ENCODE measurements at places on chromosomes 5 and 9.

GRCh38 chr5:10351199-10351905 is 2.1 kb upstream of the MARCHF6 start:
- no peak for DNase-seq

DNA sequence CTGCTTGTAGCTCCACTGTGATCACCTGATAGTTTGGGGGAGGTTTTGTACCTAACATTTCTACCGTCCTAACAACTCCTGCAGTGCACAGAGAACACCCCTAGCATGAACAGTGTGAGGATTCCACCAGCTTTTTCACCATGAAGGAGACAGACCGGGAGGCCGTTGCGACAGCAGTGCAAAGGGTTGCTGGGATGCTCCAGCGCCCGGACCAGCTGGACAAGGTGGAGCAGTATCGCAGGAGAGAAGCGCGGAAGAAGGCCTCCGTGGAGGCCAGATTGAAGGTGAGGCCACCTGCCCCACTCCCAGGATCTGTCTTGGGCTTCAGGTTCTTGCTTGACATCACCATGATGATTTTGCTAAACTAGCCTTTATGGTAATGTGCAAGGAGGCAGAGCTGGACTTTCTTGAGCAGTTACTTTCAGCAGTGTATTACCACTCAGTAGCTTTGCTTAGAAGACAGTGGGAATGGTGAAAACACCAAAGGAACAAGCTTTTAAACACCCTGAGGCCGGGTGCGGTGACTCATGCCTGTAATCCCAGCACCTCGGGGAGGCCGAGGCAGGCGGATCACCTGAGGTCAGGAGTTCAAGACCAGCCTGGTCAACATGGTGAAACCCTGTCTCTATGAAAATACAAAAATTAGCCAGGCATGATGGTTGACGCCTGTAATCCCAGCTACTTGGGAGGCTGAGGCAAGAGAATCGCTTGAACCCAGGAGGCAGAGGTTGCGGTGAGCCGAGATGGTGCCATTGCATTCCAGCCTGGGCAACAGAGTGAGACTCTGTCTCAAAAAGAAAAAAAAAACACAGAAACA is 3.3 kb downstream of the EXOC3 start:
- no peak for DNase-seq

GRCh38 chr5:95784514-95785302 is 37.8 kb downstream of the GLRX start:
- no peak for DNase-seq

- no peak for DNase-seq
These were observed 279.6 kb downstream of the FANCC start for GRCh38 chr9:95037789-95038521.

GRCh38 chr9:114604989-114605388 is 6.1 kb upstream of the TMEM268 start:
- no peak for DNase-seq

DNA sequence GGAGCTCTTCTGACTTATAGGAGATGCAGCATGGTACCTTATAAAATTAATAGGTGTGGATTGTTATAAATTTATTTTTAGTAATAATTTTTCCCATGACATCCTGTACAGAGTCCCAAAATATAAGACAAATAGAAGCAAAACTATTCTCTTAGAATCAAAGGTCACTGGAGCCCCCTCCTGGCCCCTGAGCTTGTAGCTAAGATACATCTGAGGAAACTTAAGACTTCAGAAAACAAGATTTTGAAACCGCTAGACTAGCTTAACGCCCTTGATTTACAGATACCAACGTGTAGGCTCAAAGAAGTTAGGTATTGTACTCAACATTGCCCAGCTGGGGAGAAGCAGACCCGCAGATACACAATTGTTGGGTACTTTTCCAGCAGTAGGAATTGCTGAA is 45.7 kb upstream of the KCNN2 start:
- DNase-seq = no peak

DNA sequence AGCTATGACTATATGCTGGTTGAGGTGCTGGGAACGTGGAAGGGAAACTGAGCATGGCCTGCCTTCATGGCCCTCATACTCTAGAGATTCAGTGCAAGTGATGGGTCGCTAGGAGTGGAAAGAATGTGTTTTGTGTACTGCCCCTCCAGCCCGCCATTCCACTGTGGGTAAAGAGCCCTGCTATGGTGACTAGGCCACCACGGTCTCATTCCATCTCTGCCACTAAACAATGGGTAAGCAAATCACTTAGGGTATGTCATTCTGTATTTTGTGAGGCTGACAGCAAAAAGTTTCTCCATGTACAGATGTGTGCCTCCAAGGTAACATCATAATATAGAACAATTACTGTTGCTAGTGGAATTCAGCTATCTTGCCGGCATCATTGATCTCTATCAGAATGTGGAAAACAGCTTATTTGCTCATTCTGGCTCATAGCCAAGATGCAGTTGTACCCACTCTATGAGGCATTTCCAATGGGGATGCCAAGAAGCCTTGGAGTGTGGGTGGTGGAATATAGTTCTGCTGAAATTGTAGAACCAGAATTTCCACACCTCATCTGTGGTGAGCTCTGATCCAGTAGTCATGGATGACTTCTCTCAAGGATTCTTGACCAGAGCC is 12.5 kb downstream of the SMARCA2 start:
- DNase-seq = no peak

GRCh38 chr9:114001794-114002261 is 76.3 kb downstream of the AMBP start:
- DNase-seq = no peak

GRCh38 chr9:75664597-75664996 is 225.9 kb upstream of the PCSK5 start:
- DNase-seq = no peak

DNA sequence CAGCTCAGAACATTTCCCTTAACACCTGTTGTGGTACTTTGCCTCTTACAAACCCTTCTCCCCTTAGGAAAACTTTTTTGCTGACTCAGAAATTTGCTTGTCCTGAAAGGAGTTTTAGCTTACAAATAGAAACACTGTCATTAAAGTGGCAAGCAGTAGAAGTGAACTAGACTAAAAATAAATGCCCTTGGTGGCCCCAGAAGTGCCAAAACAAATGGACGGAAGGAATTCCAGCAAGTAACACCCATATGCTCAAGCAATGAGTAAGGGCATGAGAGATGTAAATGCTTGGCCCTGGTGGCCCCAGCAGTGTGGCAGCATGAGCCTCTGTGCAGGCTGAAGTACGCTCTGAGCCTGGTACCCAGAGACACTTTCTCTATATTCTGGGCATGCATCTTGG is 8.6 kb downstream of the VLDLR start:
- DNase-seq = no peak

DNA sequence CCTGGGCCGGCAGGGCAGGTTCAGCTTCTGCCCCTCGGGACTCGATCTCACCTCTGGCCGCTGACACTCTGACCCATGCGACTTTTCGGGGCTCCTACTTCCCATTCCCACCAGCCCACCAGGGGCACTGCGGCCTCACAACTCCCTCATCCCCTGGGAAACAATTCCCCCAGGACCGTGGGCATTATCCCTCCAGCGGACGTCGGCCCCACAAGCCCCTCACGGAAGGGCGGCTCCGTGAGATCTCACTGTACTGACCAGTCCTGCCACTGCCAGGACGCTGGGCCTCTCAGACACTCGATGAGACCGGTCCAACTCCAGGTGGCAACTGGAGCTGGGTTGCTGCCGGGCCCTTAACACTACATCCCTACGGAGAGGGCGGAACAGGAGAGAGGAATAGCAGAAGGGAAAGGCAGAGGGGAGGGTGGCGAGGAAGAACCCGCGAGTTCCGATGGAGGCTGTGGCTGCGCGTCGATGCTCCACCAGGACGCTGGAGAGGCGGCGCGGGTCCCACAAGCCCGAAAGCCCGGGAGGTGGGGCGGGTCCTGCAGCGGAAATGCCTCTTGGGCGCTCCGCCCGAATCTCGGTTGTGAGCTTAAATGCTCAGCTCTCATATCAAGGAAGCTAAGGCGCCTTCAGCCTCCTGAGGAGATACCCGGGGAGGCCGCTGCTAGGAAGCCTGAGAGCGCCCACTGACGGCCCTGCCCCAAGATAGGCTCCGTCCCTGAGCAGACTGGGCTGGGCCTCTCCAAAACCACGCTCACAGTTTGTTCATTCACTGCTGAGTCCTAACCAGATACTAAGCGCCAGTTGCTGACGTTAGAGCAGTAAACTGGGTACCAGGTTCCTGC is 36.3 kb downstream of the VCP start:
- peak; percentile 58 for DNase-seq

GRCh38 chr5:134451225-134451935 is 39.7 kb upstream of the CDKN2AIPNL start:
- no peak for DNase-seq

DNA sequence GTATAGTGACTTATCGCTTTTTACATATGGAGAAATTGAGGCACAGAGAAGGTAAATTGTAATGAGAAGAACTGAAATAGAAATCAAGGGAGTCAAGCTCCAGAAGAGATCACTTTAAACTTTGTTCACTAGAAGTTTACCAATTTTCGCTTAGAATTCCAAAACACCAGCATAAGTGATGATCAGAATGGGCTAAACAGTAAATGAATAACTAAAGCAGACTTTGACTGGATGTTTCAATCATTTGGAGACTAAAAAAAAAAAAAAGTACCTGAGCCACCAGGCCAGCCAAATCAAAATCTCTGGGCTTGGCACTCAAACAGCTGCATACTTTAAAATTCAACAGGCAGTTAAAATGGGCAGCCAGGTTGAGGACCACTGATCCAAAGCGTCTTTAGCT is 38.2 kb upstream of the FYB1 start:
- DNase-seq = no peak

- DNase-seq = no peak
These were observed 42.8 kb upstream of the PARP8 start for GRCh38 chr5:50623666-50624065.

GRCh38 chr9:98989036-98990000 is 45.6 kb downstream of the COL15A1 start:
- DNase-seq = no peak

DNA sequence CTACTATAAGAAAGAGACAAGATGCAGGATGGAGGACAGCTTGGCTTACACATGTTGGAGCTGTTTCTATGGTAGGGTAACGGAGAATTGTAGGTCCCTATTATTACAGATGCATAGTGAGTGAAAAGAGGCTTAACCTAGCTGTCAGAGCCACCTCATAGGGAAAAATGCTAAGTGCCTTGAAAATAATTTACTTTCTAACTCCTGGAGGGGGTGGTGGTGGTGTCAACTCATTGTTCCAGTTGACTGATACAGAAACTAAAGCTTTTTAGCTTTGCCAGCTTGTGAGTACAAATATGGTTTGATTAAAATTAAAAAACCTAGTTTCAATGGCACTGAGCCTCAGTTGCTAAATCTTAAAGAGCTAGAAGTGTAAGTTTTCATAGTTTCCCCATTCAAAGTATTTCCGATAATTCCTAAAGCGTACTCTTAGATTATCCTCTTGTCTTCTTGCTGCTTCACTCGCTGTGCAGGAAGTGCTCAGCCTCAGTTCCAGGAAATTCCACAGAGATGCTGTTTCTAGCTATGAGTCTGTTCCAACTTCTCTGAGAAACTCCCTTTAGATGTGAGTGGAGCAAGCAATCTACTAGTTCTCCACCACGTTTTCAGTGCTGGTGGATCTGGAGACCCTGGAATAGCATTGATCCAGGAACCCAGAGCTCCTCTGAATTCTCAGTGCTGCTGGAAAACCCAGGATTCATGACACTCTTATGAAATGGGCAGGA is 265.2 kb downstream of the DMAC1 start:
- peak; percentile 72 for DNase-seq

DNA sequence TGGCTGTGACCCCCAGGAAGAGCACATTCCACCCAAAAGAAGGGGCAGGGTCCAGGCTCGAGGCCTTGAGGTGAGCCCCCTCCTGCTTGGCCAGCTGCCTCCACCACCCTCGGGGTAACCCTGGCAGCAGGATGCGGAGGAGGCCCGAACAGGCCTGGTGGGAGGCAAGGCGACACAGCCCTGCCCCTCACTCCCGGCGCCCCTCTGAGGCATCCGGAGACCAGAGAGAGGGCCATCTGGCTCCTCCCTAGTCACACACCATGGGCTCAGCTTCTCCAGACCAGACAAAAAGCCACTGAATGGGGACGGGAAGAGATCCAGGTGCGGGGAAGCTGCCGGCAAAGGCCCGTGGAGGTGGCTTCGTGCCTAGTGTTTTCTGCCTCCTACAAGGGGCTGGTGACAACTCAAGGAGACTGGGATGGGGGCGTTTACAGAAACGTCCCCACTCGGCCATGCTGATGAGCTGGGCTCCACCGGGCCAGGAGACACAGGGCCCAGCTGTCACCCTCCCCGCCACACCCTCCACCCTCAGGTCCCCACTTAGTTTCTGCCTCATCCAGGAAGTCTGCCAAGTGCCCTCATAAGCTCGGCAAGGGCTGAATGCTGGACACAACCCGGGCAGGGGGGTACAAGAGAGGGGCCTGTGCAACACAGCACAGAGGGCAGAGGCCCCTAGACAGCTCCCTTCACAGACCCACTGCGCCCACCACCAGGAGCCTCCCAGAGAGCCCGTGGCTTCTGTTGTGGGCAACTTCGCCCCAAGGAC is 41.9 kb downstream of the NACC2 start:
- no peak for DNase-seq

- DNase-seq = no peak
These were observed 16.7 kb downstream of the EXOC3 start for GRCh38 chr5:459562-460272.

DNA sequence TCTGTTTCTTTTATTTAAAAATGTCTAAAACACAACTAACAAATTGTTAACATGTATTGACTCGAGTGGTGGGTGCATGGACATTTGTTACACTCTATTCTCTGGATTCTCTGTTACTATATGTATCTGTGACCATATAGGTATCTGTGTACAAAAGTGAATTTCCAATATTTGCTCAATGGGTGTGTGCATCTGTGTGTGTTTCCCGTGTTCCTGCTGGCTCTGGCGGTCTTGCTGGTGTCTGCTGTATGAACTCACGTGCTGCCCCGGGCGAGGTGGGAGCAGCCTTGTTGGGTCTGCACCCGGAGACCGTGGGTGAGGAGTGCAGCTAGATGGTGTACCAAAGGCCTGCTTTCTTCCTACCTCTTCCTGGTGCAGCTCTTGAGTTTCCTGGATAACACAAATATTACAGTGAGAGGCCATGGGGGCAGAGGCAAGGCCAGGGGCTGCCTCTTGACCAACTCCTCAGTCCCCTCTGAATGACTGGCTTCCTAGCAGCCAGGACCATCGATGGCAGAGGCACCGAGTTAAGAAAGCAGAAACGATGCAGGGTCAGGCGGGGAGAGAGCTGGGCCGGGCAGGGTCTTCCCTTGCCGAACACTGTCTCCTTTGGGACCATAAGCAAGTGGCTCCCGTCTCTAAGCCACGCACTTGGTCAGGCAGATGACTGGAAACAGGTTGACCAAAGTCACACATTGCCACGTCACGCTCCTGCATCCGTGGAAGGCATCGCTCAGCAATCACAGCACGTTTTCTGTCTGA is 49.5 kb downstream of the LHX2 start:
- no peak for DNase-seq

DNA sequence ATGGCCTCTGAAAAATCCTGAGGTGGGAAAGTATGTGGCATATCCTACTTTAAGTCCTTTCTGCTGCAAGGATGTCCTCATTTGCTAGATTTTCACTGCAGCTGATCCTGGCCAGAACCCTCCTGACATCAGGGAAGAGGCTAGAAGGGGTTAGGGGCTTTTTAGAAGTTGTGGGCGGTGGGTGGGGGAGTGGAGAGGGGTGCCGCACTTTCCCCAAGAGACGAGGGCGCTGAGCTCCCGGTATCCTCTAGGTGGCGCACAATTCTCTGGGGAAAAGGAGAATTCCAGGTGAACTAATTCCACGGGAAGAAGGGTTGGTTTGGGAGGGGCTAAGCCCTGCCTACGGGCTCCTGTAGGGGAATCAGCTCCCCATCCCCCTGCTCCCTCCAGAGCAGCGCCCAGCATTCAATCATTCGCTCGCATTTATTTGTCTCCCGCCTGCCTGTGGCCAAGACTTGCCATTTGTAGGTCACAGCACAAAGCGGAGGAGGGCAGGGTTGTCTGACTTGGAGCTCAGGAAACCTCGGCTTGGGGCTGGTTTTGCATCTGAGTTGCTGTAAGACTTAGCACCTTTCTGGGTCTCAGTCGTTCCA is 42.9 kb upstream of the HAND1 start:
- DNase-seq = no peak
